Stimulated activated CD8-positive, alpha-beta memory T cell treated with anti-CD3 and anti-CD28 coated beads, Interleukin-2, amount 100 ng/mL, for 1 hour (primary cell): ENCODE measurements at places on chromosomes 7 and 10.

DNA sequence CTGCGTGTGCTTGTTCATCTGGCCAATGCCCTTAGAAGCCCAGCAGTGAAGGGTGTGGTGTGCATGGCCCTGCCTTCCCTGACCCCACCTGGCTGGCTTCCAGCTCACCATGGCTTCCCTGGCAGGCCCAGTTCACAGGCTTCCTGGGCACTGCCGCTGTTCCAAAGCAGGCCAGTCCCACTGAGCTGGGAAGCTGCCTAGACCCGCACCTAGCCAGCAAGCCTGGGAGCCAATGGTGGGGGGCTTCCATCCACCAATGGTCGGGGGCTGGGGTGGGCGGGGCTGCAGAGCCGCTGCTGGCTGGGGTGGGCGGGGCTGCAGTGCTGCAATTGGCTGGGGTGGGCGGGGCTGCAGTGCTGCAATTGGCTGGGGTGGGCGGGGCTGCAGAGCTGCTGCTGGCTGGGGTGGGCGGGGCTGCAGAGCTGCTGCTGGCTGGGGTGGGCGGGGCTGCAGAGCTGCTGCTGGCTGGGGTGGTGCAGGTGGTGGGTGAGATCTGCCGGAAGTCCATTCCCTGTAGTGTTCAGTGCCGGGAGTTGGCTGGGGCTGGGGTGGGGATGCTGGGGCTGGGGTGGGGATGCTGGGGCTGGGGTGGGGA is 12.4 kb downstream of the CALY start:
- peak; percentile 16 for DNase-seq

- DNase-seq: no peak
Observed at GRCh38 chr7:2031451-2031845, 201.3 kb downstream of the MAD1L1 start.

DNA sequence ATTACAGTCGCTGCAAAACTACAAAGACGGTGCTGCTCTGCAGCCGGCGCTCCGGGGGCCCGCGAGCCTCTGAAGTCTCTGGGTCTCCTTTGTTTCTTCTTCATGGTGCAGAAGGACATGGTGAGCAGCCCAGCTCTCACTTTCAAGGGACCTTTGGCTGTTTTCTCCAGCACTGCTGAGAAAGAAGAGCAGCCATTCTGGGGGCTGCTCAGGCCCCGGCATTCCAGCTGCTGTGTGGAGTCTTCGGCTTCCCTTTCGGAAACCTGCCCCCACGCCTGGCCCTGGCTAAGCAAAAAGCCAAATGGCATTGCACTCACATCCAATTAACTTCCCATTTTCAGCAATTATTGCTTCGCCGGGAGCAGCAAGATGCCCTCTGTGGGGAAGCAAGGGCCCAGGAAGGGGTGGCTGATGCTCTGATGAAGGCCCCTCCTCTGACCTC is 555.7 kb downstream of the PTPRN2 start:
- DNase-seq: no peak

GRCh38 chr10:124966008-124966407 is 24.1 kb downstream of the ZRANB1 start:
- no peak for DNase-seq
